ENCODE measurements at places on chromosomes 16 and 17. TPM values are rescaled to one million over a fixed set of nuclear protein-coding genes. Genes with fewer than 3 reads are reported as not detected.

The VWA3A gene
- total RNA-seq, result 0.10 TPM

GRCh38 chr17:68288804-68289203, 2.1 kb downstream of the SLC16A6 start:
- no peak for DNase-seq

The TMEM92 gene
- total RNA-seq, result 0.87 TPM

- DNase-seq, result no peak
Observed at GRCh38 chr16:11355862-11356261, 10.6 kb downstream of the RMI2 start.

The DUSP14 gene
- total RNA-seq, result 36.5 TPM

DNA sequence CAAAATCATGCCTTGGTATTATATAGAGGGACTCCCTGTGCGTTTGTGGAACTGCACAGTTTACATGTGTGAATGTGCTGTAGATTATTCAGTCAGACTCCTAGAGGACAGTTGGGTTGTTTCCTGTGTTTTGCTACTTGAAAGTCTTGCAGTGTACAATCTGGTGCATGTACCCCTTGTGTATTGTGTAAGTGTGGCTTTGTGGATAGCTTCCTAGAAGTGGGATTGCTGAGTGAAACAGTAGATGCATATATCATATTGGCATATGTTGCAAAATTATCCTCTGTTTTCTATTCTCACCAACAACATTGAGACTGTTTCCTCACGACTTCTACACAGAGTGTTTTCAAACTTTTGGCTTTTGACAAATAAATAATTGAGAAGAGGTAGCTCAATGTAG, 263.7 kb downstream of the MAP2K6 start:
- no peak for DNase-seq

- peak; percentile 30 for DNase-seq
Observed at GRCh38 chr17:19753661-19754463, 5.8 kb upstream of the ALDH3A1 start.

DNA sequence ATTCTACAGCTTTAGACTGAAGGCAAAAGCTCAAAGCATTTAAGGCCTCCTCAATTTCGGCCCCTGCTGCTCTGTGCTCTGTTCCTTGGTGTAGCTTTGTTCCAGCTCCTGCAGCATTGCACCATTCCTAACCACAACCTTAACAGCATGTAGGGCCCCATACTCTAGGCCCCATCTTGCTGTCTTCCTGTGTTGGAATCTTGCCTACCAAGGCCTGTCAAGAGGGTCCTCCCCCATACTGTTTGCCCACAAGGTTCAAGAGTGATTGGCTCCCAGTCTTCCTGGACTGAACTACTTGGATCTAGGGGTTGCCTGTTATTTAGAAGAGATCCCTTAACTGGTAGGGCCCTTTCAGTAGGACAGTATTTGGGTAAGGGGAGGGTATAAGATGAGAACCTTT, 26.8 kb downstream of the TRPV2 start:
- DNase-seq, result no peak

DNA sequence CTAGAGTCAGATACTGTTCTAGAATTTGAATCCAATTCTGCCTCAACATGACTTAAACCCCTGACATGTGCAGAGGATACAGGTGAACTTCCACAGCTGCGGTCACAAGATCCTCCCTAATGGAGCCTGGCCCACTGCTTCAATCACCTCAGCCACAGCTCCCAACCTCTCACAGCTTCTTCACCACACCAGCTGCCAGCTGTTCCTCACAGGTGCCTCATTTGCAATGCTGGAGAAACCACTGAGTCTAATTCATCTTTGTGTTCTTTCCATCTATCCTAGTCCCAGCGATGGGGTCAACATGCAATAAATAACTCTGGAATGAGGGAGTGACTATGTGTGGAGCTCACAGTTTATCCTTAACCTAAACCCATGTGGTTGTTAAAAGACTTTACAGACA, 72.0 kb upstream of the MAF start:
- DNase-seq, result no peak

The OTOA gene
- 0.10 TPM for total RNA-seq

GRCh38 chr17:42386777-42387657, 1.2 kb downstream of the STAT3 start:
- DNase-seq, result peak; percentile 75
